ENCODE measurements at places on chromosomes 2 and 18.
A peak's percentile ranks its signal among the peaks of the same experiment; 100 is the strongest.

- no peak for DNase-seq
Observed at GRCh38 chr2:201919308-201919634, 112.9 kb downstream of the CDK15 start.

DNA sequence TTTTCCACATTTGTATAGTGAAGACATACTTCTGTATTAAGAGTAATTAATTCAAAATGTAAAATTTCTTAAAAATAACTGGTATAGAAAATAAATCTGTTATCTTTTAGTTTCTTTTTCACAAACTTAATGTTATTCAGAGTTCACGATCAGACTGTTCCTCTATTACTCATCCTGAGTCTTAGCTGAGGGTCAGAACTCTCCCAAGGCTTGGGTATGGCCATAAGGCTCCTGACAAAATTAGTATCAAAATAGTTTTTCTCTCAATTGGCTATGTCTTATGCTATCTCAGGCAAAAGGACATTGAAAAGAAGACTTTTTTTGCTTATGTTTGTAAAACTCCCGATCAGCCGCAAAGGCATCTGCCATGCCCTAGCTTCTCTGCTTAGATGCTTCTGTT is 56.1 kb upstream of the NAB1 start:
- DNase-seq = no peak

- no peak for DNase-seq
Observed at GRCh38 chr2:72028996-72029395, 118.7 kb downstream of the CYP26B1 start.

DNA sequence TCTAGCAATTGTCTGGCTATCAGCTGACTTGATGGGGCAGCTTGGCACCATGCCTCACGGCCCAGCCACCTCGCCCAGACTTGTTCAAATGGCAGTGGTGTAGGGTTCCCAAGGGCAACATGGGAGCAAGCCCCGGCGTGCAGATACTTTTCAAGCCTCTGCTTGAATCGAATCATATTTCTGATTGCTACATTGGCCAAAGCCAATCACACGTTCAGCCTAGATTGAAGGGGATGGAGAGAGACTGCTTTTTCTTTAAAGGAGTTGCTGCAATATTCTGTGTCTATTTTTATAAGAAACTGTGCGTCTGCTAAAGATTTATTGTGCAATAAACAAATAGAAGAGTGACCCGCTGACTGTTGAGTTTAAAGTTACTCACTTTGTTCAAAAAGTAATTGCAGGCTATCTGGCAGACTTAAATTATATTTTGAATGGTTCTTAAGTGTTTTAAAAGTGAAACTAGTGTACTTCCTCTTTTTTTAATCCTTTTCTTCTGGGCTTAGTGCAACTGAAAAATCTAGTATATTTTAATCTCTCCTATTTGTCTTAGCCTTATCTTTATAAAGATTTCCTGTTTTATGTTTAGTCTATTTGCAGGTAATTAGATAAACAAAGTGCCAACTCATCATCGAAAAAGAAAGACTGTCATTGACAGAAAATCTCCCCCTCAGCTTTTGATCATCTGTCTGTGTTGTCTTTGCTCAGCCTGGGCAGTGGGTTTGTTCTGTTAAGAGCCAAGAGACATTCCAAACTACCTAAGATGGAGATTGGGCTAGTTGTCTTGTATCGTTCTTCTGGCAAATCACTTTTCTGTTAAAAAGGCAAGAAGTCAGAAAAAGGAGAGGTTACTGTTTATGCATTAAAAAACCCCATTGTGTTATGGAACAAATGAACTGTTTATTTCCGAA is 156.1 kb downstream of the TPGS2 start:
- DNase-seq = no peak

DNA sequence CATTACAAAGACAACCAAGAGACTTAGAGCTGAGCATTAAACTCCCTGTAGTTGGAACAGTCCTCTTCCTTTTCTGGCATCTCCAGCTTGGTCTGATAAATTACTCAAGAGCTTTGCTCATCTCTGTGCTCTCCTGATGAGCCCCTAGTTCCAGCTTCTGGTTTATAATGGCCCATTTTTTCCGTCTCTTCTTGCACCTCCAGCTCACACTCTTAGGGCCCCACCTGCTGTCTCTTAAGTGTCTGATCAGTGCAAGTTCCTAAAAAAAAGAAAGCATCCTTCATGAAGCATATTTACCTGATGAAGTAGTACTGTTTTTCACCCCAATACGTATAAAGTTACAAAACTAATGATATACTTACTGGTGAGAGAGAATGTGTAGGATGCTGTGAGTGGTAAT is 822.9 kb downstream of the RNF144A start:
- DNase-seq = no peak

DNA sequence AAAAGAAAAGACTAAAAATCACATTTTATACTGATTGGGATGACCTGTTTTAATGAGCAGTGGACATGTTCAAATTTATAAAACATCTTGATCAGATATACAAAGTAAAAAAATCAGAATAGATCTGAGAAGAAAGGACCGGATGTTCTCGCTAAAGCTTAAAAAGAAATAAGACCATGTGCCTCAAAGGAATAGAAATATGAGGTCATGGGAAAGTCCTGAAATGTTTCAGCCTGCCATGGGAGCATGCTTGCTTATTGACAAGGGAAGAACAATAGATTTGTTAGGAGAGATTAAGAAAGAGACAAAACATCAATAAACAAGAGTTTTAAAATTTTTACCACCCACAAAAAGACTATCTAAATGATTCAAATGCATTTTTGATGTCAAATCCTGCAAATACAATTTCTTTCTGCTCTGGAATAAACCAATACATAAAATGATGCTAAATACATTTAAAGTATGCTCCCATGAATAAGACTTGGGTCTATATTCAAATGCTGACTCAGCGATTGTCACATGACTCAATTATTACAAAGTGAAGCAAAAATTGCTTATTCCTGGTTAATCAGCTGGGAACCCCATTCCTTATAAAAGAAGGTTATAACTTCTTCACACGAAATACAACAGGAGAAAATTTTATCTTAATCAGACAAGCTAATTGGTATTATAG is 633.9 kb upstream of the PKDCC start:
- DNase-seq = no peak

DNA sequence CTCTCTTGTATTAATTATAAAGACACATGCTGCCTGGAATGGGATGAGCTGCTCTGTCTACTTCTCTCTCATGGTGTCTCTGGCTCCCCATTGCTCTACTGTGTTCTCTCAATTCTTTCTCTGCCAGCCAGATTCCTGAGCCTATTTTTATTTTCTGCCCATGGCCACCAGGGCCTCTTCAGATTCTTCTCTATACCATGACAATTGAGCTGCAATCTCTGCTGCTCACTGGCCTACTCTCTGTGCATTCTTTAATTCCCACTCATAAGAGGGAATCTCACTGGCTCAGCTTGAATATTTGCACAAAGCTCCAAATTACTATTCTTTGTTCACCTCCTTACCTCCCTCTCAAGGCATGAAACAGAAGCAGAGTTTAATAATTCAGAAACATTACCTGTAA is 161.4 kb upstream of the GULP1 start:
- DNase-seq = no peak

DNA sequence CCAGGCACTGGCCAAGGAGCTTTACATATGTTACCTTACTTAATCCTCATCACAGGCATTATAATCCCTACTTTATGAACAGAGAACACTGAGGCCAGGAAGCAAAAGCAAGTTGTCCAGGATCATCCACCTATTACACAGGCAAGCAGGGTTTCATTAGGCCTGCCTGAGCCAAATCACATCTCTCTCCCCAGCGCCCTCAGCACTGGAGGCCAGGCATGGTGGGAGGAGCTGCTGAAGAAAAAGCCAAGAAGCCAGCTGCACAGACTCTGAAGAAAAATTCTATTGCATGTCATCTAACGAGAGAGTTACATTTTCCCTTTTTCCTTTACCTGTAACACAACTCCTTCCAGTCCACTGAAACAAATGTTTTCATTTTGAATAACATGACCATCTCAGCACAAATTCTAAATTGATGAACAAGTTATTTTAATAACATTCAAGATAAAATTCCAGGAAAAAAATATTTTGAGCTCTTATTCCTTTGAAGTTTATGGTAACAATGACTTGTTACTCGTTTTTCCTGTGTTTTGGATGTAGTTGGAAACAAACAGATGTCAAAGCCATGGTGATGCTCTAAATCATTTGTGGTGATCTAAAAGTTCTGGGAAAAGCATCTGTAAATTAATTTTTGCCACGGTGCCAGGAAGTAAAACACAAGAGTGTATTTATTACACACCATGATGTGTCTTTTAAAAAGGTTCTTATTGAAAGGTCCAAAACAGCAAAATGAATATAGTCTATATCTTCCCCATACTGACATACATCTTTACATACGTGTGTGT is 139.0 kb upstream of the ITGB6 start:
- no peak for DNase-seq

DNA sequence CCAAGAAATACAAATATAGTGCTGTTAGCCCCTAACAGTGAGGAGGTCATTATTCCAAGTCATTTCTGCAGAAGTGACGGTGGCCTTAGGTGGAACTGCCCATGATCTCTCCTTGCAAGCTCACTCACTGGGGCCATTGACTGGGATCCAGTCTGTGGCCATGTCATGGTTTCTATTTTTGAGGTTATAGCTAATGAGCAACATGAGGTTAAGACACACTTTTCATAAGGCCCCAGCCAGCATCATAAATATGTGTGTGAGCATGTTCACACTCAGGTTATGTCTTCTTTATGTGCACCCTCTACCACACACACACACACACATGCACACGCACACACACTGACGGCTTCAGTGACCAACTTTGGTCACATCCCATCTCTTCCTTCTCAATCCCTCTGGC is 484 bp downstream of the AFF3 start:
- DNase-seq = no peak

DNA sequence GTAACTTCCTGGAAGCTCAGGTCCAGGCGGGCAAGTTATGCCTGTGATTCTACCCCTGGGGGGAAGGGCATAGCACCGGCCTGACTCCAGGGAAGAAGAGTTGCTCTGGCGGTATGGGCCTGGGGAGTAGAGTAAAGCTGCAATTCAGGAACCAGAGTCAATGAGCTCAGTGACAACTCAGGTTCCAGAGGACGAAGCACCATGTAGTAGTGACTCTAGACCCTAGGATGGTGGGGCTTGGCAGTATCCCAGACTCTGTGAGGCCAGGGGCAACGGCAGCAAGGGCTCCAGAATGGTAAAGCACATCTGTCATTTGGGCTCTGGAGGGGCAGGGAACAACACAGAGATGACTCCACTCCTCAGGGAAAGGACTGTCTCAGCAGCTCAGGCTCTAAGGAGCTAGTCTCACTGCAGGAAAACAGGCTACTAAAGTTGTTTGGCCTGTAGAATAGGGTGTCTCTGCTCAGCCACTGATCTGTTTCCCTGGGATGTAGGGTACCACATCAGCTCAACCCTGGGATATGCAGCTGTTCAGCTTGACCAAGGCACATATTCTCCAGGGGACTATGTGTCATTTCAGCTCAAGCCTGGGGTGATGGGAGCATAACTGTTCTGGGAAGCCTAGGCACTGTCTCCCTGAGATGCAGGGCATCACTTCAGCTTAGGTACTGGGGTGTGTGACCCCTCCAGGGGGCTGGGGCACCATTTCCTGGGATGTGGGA is 36.2 kb upstream of the RHOB start:
- no peak for DNase-seq

GRCh38 chr2:54503192-54503591 is 47.1 kb downstream of the SPTBN1 start:
- no peak for DNase-seq

- no peak for DNase-seq
Observed at GRCh38 chr2:6887751-6888192, 10.2 kb downstream of the RSAD2 start.

- no peak for DNase-seq
Observed at GRCh38 chr2:165390875-165391274, 78.6 kb upstream of the CSRNP3 start.

DNA sequence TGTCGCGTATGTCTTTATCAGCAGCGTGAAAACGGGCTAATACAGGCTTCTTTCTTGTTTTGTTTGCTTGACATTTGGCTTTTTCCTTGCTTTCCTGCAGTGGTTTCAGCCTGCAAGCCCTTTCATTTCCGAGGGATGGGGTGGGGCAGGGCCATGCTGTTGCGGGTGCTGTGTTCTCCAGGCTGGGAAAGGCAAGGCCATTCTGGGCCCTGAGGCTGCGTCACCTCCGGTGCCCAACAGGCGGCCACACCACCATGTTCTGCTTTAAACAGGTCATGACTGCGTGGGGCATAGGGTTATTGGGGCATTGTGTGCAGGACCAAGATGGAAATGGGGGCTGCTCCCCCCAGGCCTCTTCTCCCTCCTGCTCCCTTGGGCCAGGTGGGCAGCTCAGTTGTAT is 38.6 kb upstream of the PLB1 start:
- DNase-seq = no peak

DNA sequence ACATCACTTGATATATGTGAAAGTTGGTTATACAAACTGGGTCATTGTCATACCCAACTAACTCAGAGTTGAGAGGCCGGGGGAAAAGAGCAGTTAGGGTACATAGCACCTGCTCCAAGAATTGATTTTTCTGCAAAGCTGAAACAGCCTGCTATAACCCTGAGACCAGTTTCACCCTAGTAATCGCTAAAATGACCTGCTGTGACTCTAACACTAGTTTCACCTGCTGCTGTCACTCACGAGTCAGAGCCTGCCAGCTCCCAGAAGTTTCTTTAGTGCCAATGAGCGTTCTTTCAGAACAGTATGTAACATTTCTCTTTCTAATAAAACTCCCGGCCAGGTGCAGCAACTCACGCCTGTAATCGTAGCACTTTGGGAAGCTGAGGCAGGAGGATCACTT is 28.0 kb downstream of the SRSF7 start:
- no peak for DNase-seq

GRCh38 chr2:191173206-191173605 is 22.4 kb upstream of the STAT4 start:
- DNase-seq = no peak

- peak; percentile 30 for DNase-seq
Observed at GRCh38 chr2:191811807-191812602, 34.9 kb downstream of the CAVIN2 start.

DNA sequence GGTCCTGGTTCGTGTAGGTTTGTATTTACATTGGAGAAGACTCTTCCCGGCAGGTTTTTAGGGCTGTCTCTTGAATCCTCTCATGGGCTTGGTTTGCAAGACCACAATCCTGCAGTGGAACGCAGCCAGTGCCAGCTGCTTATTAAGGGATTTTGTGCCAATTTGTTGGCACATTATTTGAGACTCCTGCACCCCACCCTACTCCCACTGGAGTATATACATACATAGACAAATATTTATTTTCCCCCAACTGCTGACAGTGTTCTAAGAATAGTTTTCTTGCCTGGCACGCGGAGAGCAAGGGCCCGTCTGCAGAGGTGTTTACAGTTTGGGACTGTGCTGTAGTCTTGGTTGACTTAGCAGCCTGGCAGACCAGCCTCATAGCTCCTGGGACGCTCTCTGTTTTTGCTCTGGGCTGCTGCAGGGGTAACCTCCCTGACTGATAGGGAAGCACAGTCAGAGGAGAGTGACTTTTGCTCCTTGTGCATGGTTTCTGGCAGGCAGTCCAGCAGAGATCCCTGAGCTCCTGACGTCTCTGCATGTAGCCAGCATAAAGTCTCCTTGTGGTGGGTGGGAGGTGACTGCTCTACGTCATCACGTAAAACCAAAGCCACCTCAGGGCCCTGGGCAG is 1.9 kb downstream of the LDLRAD4 start:
- no peak for DNase-seq
